ENCODE measurements at places on chromosomes 4 and X. TPM values are rescaled to one million over a fixed set of nuclear protein-coding genes. Genes with fewer than 3 reads are reported as not detected.

DNA sequence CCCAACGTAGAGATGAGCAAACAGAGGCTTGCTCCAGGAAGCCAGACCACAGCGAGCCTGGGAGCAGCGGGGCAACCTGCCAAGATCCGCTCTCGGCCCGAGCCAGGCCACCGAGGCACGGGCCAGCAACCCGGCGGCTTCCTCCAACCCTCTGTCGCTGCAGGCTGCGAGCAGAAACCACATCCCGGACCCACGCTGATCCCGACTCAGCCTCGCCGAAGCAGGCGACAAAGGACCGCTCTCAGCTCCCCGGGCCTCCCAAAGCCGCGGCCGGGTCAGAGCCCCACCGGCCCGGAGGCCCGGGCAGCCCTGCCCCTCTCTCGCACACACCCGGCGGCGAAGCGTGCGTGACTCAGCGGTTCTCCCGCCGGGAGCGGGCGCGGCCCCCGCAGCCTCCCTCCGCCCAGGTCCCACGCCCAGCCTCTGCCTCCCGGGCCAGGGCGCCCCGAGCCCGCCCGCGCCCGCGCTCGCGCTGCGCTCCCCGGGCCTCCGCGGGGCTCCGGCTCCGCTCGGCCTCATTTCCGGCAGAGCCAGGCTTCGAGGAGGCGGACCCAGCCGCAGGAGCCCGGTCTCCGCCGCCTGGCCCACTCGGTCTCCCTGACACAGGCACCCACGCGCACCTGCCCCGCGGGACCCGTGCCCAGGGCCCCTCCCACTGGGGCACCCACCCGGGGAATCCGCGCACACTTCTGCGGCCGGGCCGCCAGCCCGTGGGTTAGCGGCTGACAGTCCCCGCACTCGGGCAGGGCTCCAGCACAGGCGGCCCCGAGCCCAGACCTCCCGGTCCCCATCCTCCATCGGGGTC lies 1.7 kb downstream of the PPP2R2C start:
- DNase-seq: peak; percentile 63

- no peak for DNase-seq
These were observed 249.8 kb upstream of the MAD2L1 start for GRCh38 chr4:120316416-120316815.

RHOH gene
- 1.2 TPM for total RNA-seq

DNA sequence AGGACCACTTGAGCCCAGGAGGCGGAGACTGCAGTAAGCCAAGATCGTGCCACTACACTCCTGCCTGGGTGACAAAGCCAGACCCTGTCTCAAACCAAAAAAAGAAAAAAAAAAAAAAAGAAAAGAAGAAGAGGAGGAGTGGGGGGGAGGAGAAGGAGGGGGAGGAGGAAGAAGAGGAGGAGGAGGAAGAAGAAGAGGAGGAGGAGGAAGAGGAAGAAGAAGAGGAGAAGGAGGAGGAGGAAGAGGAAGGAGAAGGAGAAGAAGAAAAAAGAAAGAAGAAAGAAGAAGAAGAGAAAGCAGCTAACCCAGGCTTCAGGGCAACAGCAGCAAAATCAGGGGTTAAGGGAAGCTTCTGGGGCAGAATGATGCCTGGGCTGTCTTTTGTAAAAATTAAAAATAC lies 27.5 kb downstream of the VMA21 start:
- no peak for DNase-seq

RTL9 gene
- total RNA-seq: 0.41 TPM

- DNase-seq: no peak
These were observed 53.6 kb downstream of the PCDH19 start for GRCh38 chrX:100356351-100356896.

DNA sequence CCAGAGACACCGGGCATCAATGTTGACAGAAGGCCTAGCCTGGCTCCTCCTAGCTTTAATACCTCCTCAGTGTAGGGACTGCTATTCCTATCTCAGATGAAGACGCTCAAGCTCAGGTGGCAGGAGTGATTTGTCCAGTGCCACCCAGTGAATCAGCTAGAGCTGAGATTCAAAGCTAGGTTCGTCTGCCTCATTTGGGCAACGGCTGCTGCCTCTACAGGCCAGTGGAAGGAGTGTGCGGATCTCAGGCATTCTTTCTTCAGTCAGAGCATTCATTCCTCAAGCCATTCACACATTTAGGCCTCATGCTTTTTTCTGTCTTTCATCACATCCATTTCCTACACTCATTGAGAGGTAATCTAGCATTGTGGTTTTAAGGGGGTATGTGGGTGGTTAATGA lies 7.3 kb downstream of the TSR2 start:
- no peak for DNase-seq

DNA sequence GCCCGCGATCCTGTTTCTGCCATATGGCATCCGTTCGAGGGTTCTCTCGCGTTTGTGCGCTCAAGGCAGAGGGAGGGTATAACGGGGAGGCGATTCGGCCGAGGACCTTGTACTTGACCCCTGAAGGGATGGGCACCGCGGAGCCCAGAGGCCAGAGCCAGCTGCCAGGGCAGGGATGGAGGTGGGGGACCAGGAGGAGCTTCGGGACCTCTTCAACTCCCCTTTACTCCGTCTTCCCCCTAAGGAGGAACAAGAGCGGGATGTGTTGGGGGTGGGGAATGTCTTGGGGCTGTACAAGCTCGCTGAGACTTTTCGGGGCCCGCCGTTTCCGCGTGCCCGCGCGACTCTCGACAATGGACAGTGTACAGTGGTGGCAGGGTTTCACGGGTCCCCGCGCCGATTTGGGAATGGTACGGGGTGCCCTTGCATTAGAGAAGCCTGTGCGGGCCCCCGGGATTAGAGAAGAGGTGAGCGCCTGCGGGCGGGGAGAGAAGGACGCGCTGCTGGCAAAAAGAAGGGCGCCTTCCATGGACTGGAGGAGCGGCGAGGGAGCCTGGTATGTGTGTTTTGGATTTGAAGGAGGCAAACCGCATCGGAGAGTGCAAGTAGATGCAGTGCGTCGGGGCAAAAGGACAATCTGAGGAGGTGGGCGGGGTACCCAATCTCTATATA lies 760 bp downstream of the UGT8 start:
- no peak for DNase-seq

DHX15 gene
- total RNA-seq: 62.4 TPM

DNA sequence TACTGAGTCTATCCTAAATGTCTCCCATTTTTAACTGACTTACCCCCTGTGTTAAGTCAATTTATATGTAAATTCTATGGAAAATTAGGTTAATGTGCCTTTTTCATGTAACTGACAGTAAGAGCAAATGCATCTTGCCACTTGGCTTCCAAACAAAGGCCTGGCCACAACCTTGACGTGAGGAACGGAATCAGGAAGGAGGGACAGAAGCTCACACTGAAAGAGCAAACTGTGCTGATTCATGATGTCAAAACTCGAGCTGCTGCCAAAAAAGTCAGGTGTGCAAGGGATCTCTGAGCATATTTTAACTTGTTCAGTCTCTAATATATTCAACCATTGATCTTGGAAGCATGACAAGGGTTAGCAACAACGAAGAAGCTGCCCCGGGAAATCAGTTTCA lies 35.8 kb downstream of the GPM6A start:
- no peak for DNase-seq

SRPK3 gene
- total RNA-seq: 24.6 TPM

DNA sequence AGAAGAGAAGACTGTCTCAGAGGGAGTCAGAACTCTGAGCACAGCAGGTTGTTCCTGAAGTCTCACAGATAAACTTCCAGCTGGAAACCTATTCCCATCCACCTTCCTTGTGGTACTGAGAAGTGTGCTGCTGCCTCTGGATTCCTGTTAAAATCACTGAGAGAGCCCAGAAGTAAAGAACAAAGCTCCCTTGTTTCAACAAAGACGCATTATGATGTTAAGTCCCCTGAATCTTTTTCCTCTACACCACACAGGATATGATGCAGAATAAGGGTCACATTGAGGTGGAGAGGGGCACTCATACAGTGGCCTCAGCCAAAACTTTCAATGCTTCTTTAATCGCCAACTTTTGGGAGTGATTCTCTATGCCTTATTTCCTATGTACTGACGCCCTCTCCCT lies 321.0 kb downstream of the OPHN1 start:
- no peak for DNase-seq

- no peak for DNase-seq
These were observed 704 bp upstream of the SEPSECS start for GRCh38 chr4:25160714-25161592.

GRCh38 chrX:92247076-92247475 lies 467.9 kb downstream of the PCDH11X start:
- DNase-seq: no peak

FAM9B gene
- not detected for total RNA-seq

DNA sequence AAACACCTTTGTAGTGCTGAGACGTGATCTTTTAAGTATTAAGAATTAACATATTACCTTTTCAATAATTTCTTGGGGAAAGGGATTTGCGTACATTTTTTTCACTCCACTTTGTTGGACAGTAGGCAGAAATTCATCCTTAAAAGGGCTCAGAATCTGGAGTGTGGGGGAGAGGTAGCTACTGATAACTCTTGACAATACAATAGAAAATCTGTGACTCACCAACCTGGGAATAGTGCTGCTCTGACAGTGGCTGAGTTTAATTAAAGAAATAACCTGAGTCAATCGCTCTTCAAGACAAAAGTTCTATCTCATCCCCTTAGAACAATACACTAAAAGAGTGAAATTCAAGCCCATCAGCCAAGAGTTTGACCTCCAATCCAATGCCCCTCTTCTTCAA lies 60.2 kb downstream of the SLC9A7 start:
- DNase-seq: no peak

GRCh38 chr4:178752954-178753525 lies 1310.8 kb upstream of the AGA start:
- no peak for DNase-seq

GRCh38 chrX:120514236-120514635 lies 45.1 kb upstream of the LAMP2 start:
- DNase-seq: no peak

ADGRG4 gene
- total RNA-seq: not detected

SULT1E1 gene
- total RNA-seq: not detected

Data from right atrium auricular region (tissue), 2 donors.